ENCODE measurements at places on chromosomes 4 and X. TPM values are rescaled to one million over a fixed set of nuclear protein-coding genes. Genes with fewer than 3 reads are reported as not detected.

DNA sequence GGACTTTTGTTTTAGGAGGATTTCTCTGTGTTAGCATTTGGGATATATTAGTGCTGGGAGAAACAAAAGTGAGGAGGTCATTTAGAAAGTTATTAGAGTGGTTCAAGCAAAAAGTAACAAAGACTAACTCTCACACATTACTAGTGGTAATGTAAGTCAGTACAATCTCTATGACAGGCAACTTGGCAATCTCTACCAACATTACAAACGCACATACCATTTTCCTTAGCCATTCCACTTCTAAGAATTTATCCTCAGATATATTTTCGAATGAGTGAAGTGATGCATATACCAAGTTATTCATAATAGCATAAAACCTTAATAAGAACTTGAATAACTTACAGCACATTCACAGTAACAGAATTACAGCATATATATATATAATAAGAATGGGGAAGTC lies 146.2 kb downstream of the PRSS12 start:
- DNase-seq: no peak

DNA sequence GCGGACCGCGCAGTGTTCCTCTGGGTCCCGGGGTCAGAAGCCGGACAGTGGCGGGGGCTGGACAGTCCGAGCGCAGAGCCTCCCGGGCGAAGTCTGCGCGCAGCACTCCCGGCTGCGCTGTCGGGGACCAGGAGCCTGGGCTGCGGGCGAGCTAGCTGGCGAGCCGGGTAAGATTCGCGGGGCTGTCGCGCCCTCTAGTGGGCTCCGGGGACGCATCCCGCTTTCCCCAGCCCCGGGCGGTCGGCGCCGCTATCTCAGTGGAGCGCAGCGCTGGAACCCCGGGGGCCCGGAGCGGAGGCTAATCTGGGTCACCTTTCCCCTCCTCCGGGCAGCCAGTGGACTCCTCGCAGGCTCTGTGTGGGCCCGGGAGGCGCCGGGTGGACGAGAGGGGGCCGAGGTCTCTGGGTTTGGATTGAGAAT lies 4.2 kb downstream of the PDGFRA start:
- peak; percentile 89 for DNase-seq

GRCh38 chrX:109878236-109878635 lies 124.7 kb upstream of the TMEM164 start:
- no peak for DNase-seq

GRCh38 chr4:39609454-39609931 lies 29.2 kb downstream of the SMIM14 start:
- DNase-seq: no peak

GRCh38 chr4:39655211-39655610 lies 16.5 kb upstream of the SMIM14 start:
- no peak for DNase-seq

DNA sequence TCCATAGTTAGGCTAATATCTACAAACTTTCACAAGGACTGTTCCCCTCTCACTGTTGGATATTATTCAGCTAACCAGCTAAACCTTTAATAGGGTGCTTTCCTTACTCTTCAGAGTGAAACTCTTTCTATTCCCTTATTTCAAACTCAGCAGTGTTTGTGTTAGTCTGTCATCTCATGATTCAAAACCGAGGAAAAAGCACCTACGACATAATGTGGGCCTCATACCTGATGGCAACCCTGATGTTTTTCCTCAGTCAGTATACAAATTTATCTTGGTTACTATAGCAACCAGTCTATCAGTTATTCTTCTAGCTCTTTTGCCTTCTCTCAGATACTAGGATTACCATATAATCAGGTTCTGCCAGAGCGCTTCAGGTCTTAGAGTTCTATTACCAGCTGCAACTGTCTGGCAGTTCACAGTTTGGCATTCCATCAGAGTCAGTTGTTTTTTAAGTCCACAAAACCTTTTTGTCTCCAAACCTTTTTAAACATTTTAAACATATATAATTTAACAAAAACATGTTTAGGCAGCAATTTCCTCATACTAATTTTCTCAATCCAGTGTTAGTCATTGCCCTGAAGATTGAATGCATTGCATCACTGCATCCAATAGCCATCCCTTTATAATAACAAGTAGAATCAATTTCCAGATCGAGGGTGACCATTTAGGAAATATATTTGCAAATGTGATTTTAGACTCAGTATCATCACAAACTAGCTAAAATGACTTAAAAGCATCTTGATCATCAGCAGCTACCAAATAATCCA lies 7.4 kb downstream of the WDR44 start:
- no peak for DNase-seq

DNA sequence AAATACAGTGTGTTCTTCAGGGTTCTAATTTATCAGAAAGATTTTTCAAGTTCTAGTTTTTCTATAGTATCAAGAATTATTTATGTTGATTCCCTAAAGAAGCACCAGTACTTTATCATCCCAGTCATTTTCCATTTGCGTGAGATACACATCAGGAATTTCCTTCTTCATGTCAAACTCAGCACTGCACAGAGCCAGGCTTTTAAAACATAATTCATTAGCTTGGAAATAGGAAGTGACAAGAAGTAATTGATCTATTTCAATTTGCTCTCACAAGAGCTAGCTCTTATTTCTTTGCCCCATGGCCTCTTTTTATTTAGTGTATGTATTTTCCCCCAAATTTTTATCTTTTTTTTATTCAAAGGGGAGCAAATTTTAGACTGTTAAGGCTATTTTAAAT lies 13.0 kb upstream of the SLC10A4 start:
- no peak for DNase-seq

Gene MYOZ2
- total RNA-seq: 0.29 TPM

GRCh38 chr4:9927341-9928007 lies 93.8 kb downstream of the SLC2A9 start:
- DNase-seq: no peak

Gene DMP1
- not detected for total RNA-seq

Gene GRIA3
- 0.37 TPM for total RNA-seq

DNA sequence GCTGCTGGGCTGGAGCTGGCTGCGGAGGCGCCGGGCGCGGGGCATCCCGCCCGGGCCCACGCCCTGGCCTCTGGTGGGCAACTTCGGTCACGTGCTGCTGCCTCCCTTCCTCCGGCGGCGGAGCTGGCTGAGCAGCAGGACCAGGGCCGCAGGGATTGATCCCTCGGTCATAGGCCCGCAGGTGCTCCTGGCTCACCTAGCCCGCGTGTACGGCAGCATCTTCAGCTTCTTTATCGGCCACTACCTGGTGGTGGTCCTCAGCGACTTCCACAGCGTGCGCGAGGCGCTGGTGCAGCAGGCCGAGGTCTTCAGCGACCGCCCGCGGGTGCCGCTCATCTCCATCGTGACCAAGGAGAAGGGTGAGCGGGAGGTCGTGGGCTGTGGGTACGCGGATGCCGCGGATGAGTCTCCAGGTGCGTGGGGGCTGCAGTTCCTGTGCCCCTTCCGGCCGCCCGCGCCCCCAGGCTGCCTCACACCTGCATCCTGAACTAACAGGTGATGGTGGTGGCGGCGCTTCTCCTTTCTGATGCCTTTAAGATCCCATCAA lies 499 bp downstream of the CYP2U1 start:
- peak; percentile 43 for DNase-seq

DNA sequence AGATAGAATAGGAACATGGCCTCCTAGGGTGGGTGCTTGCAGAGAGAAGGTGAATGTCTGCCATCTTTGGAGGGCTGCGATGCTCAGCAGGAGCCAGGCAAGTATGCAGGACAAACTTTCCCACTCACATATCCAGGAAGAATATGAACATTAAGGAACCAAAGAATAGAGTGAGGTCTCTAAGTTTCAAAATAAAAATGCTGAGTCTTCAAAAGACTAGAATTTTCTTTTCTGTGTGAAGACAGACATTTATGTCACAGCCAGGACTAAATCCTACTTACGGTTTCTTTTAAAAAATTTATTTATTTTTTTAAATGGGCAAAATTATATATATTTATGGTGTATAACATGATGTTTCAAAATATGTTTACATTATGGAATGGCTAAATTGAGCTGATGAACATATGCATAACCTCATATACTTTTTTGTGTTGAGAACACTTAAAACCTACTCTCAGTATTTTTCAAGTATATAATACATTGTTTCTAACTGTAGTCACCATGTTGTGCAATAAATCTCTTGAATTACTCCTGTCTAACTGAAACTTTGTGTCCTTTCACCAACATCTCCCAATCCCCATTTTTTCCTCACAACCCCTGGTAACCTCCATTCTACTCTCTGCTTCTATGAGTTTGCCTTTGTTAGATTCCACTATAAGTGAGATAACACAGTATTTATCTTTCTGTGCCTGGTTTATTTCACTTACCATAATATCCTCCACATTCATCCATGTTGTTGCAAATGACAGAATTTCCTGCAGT lies 177.8 kb upstream of the HAND2 start:
- DNase-seq: no peak

Gene GRPR
- 0.29 TPM for total RNA-seq

GRCh38 chrX:10108288-10108687 lies 48.5 kb upstream of the CLCN4 start:
- no peak for DNase-seq

GRCh38 chr4:71063711-71064110 lies 70.3 kb downstream of the DCK start:
- DNase-seq: no peak

GRCh38 chr4:74944354-74944793 lies 11.5 kb downstream of the PARM1 start:
- DNase-seq: peak; percentile 76

GRCh38 chr4:176653401-176654220 lies 139.1 kb downstream of the VEGFC start:
- DNase-seq: no peak

Gene NSUN7
- total RNA-seq: 7.4 TPM

- DNase-seq: no peak
These were observed 26.5 kb upstream of the RNF212 start for GRCh38 chr4:1139860-1140259.

GRCh38 chrX:94058728-94059382 lies 384.8 kb downstream of the FAM133A start:
- DNase-seq: peak; percentile 3

DNA sequence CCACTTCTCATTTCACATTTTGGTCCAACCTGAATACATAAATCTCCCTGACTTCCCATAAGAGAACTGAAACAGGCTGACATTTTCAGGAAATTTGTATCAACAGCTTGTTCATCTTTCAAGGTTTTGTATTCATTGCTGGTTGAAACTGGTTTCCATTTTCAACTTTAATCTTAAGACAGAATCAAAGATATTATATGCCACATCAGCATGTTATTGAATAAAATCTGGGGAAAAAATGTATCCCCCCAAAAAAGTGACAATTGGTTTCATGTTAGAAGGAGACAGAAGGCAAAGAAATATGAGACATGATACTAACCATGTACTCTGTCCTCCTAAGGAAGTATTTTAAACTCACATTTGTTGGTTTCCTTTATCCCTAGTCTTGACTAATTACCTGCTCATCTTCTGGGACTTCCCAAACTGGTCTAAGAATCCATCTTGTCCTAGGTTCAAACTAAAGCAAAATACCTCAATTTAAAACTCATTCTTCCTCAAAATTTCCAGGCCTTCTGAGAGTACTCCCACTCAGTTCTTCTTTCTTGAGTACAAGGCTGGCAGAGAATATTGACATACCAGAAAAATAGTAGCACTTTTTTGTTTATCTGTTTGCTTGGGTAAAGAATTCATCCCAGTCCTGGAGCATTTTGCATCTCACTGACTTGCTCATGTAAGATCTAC lies 3.1 kb upstream of the ANTXR2 start:
- no peak for DNase-seq

Gene MAGEA8
- total RNA-seq: not detected

Gene RPA4
- 1.2 TPM for total RNA-seq

DNA sequence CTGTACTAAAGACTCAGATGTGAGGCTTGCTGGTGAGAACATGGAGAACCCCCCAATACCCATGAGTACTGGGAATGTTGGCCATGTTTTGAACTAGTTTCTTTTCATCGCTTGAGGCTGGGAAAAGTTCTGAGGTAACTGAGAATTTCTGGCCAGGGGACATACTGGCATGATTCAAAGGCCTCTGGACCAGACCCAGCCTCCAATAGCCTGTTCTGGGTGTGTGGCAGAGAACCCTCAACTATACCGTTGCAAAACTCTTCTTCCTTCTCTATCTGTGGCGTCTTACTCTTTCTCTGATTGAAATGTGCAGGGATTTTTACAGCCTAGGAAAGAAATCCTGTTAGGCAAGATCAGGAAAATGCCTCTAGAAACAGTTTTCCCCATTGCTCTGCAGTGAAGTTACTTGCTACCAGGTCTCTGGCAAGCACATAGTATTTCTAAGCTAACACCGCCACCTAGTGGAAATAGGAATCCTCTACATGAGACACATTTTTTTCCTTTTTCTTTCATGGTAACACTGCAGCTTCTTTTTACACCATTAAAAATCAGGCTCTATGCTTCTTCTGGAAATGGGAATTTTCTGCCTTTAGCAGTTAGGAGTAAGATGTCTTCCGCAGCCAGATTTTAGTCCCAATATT lies 170.7 kb upstream of the ZCCHC13 start:
- DNase-seq: no peak

GRCh38 chrX:46913667-46914066 lies 1.4 kb downstream of the JADE3 start:
- DNase-seq: no peak

GRCh38 chrX:11423362-11423818 lies 130.2 kb downstream of the AMELX start:
- DNase-seq: no peak

Gene STPG2
- total RNA-seq: 0.76 TPM

DNA sequence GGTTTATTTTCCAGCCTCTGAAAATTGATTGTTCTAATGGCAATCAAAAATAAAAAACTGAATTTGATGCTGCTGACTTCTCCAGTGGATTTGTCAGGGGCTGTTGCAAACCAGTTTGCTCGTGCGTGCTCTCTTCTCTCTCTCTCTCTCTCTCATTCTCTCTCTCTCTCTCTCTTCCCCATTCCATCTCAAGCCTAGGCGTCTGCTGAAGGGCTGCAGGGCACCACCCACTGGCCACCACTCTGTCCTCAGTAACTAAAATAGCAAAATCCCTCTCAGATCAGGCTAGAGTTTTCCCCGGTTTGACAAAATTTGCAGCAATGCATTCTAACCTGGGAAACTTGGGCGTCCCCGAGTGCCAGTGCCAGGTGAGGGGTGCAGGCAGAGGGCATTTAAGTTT lies 19.4 kb downstream of the NKX6-1 start:
- no peak for DNase-seq

Gene RNF150
- 3.1 TPM for total RNA-seq

DNA sequence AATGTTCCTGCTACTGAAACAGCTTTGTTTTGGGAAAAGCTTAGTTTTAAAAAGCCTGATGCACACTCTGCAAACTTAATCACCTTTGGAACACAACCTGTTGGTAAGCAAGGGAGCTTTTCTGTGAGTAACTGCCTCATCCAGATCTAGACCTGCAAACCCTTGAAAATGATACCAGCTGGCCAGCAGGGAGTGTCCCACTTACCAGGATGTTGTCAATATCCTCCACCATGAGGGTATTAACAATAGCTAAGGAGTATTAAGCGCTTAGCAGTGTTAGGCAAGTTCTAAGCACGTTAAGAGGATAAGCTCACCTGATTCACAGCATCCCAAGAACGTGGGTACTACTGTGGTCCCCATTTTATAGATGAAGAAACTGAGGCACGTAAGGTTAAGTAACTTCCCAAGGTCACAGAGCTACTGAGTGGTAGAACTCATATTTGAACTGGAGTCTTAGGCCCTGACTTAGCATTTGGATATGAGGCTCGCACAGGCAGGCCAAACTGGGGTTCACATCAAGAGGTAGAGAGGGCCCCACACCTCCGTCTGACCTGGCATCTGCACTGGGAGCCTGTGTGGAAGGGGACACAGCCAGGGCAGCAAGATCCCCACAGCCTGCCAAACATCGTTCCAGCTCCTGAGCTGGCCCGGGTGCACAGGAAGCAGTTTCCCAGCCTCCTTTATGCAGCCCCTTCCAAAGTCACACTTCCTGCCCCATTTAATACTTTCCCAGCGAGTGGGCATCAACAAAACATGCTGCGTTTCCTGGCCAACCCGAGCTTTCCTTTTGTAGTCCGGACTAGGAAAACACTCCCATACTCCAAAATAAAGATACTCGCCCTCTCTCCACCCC lies 32.7 kb downstream of the IRF2 start:
- DNase-seq: no peak
